ENCODE measurements at places on chromosomes 2 and 18.
A peak's percentile ranks its signal among the peaks of the same experiment; 100 is the strongest.

DNA sequence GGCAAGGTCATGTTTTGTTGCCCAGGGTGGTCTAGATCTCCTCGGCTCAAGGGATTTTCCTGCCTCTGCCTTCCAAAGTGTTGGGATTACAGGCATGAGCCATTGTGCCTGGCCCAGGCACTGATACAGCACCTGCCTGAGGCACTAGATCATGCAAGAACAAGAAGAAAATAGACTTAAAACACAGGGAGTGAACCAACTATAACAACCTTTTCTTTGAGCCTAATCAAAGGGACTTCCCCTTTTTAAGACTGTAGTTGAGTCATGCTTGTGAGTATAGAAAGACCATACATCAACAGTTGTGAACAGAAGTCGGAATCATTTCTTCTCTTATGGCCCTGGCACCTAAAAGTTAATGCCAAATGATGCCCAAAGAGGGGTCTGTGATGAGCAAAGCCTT lies 47.9 kb upstream of the MAPRE2 start:
- DNase-seq, result no peak

GRCh38 chr2:214808981-214809750 lies at the start of gene BARD1:
TSS of gene BARD1 (minus strand) at chr2:214809683. CDS start at chr2:214809569, 114 bp downstream.
- peak; percentile 63 for DNase-seq

- no peak for DNase-seq
These were observed 239.0 kb upstream of the CXCR4 start for GRCh38 chr2:136357007-136357380.

DNA sequence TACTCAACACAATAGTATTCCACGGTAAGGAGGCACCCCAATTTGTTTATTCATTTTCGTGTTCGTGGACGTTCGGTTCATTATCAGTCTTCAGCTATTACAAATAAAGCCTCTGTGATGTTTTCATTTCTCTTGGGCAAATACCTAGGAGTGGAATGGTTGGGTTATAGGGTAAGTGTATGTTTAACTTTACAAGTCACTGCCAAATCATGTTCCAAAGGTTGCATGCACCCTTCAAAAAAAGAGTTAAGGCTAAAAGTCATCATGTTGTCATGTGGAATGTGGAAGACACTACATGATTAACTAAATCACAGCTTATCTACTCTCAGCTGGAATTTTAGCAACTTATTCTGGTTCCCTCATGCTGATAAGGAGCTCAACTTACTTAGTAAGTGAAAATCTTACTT lies 15.8 kb downstream of the INO80C start:
- no peak for DNase-seq

GRCh38 chr2:58640042-58640441 lies 398.9 kb upstream of the FANCL start:
- DNase-seq, result no peak
